Endothelial cell (in vitro differentiated cells): ENCODE measurements at places on chromosomes 16 and 17.

DNA sequence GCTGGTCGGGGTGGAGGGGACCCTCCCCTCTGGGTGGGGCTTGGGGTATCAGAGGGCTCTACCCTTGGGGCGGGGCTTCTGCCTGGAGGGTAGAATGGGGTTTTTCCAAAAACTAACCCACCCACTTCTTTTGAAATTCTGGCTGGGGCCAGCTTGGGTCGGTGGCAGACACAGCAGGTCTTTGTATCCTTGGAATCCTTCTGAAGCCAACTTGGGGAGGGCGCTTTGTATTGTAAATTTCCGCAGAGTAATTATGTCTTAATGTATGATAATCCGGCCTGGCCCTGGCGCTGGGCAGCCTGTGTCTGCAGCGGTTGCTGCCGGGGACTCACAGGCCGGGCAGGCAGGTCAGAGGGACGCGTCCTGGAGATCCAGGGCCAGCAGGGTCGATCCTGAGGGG lies 33.9 kb upstream of the GSE1 start:
- DNase-seq = no peak

DNA sequence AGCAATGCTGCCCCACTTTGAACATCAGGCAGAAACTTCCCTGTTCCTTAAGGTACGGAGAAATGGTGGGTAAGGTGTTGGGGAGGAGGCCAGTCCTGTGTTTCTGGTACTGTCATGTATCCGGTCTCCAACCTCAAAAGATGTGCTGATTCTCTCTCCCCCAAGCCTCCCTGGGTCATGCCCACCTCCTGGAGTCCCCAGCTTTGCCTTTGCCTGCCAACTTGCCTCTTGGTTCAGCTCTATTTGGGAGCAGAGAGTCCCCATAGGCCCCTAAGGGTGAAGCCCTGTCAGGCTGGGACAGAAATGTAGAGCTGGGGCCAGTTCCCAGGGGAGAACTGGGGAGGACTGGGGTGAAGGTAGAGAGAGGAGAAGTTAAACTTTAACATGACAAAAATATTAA lies 1.6 kb upstream of the TBX21 start:
- DNase-seq = no peak

DNA sequence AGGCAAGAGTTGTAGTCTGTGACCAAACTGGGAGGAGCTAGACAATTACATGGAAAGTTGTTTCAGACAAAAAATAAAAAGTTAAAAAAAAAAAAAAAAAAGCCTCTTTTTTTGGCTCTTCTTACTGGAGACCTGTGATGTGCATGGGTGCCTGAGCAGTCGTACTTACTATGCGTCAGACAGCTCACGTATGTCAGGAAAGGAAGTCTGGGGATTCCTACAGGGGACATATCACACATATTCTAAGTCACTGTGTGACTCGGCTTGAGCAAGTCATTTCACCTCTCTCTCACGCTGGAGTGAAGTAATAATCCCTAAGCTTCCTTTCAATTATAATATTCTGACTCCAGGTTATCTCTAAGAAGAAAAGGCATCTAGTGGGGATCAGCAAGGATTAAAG lies 6.0 kb downstream of the SLFN14 start:
- DNase-seq = no peak

GRCh38 chr17:80858301-80859001 lies 133.2 kb upstream of the CHMP6 start:
- no peak for DNase-seq

GRCh38 chr17:28145348-28145747 lies 102.9 kb downstream of the NLK start:
- DNase-seq = no peak

GRCh38 chr17:75228305-75228704 lies 22.8 kb downstream of the NUP85 start:
- no peak for DNase-seq

- no peak for DNase-seq
Observed at GRCh38 chr16:70418274-70418992, 20.5 kb downstream of the ST3GAL2 start.

GRCh38 chr16:79562166-79562823 lies 38.2 kb downstream of the MAF start:
- no peak for DNase-seq

DNA sequence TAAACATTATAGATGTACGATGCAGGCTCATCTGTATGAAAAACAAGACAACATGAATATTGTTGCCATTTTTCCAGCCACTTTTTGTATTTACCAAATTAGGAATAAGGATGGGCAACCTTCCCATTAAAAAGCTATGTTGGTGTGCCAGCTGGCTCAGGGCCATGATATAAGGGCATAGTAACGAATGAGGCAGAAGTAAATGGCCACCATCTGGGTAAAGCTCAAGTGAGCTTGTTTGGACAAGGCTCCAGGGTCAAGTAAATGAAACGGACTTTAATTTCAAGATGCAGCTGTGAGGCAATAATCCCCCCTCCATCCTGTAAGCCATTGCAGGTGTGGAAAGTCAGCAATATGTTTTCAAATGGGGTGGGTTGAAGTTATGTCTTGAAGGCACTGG lies 930.9 kb upstream of the CDH8 start:
- DNase-seq = no peak

- DNase-seq = no peak
Observed at GRCh38 chr16:56614549-56614991, 6.2 kb downstream of the MT2A start.

DNA sequence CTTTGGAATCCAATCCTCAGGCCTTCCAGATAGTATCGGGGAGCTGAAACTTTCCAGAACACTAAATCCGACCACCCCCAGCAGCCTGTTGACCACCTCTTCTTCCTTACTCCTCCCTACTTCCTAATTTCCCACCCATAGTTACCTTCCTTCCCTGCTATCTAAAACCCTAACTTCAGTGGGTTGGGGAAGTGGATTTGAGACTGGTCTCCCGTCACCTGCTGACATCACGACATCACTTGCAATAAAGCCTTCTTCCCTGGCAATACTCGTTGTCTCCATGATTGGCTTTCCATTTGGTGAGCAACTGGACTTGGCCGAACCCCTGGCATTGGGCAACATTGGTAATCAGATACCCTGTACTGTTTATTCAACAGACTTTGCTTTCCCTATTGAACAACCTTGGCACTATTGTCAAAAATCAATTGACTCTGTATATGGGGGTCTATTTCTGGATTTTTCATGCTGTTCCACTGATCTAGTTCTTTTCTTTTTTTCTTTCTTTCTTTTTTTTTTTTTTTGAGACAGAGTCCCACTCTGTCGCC lies 11.8 kb upstream of the FOXK2 start:
- no peak for DNase-seq

- no peak for DNase-seq
Observed at GRCh38 chr17:45756266-45756991, 27.7 kb upstream of the CRHR1 start.

DNA sequence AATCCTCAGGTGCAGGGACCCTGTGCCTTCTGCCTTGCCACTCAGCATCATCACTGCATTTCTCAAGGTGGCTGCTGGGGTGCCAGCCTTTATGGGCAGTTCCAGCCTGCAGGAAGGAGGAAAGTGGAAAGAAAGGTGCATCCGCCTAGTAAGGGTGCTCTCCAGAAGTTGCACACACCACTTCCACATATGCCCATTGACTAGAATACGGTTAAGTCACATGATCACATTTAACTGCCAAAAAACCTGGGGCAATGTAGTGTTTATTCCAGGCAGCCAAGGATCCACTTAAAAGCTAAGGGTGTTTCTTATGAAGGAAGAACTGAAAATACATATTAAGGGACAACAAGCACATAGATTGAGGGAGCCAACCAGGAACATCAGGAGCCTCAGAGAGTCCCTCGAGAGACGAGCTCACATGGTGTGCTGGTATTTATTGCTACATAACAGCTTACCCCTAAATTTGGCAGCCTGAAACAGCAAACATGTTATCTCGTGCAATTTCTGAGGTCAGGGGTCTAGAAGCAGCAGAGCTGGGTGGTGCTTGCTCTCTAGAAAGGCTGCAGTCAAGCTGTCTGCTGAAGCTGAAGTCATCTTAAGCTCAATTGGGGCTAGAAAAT lies 52.0 kb upstream of the MMP2 start:
- DNase-seq = no peak

DNA sequence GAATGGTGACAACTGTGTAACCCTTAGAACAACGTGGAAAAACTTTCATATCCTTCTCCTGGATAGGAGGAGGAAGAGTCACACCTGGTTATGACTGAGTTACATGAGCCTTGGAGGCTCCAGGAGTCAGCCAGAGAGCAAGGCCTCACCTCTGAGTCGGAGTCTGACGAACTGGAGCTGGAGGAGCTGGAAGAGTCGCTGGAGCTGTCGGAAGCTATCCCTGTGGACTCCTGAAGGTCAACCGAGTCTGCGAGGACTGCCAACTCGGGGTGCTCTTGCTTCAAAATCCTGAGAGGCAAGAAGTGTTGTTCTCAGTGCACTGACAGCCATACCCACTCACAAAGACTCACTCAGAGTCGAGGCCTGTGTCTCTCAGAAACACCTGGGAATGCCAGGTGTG lies 6.2 kb downstream of the JMJD6 start:
- no peak for DNase-seq

DNA sequence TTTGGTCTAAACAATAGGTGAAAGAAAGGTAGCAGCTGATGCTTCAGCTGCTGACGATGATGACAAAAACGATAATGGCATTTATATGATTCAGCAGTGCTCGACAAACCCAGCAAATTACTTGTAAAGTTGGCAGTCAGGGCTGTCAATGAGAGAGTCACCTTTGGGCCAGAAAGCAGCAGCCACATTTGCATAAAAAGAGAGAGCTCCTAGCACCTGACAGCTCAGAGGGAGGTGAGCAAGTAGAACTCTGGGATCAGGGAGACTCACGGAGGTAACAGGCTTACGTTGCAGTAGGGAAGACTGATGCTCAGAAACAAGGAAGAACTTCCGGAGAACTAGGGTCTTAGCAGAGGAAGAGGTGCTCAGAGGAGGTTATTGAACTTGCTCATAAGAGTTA lies 291.9 kb upstream of the ZFHX3 start:
- no peak for DNase-seq

DNA sequence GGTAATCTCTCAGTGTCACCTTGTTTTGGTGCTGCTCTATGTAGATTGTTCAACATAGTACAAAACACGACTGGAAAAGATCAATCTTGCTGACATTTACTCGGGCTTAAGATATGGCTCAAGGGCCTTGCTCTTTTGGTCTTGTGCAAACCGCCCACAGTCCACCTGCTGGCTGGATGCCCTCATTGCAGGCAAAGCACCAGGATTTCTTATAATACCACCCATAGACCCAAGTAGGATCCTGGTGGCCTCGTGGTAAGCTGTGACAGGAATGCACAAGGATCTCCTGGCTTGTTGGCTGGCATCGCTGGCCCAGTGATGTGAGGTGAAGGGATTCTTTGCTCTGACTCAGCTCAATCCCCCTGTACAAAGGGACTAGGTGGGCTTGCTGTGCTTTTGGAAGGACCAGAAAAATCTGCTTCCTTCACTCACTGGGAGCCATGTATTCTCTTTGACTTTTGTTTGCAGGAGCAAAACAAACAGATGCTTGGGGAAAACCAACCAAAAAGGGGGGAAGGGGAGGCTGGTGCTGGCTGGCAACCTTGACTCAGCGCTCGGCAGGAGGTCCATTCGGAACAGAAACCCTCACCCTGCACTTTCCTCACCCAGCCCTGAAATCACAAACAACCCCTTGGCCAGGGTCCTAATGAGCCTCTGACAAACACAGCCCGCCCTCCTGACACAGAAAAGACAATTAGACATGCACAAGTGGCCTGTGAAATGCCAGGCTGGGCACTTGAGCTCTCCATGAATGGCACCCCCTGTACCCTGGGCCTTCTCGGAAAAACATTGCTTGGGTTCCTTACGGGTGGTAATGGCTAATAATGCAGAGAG lies 36.6 kb upstream of the MED9 start:
- peak; percentile 68 for DNase-seq

- no peak for DNase-seq
Observed at GRCh38 chr17:62824290-62825131, 16.4 kb upstream of the MARCHF10 start.

GRCh38 chr17:42844761-42845555 lies 578 bp downstream of the AOC2 start:
- DNase-seq = no peak

GRCh38 chr16:49341706-49342105 lies 31.9 kb upstream of the C16orf78 start:
- no peak for DNase-seq

DNA sequence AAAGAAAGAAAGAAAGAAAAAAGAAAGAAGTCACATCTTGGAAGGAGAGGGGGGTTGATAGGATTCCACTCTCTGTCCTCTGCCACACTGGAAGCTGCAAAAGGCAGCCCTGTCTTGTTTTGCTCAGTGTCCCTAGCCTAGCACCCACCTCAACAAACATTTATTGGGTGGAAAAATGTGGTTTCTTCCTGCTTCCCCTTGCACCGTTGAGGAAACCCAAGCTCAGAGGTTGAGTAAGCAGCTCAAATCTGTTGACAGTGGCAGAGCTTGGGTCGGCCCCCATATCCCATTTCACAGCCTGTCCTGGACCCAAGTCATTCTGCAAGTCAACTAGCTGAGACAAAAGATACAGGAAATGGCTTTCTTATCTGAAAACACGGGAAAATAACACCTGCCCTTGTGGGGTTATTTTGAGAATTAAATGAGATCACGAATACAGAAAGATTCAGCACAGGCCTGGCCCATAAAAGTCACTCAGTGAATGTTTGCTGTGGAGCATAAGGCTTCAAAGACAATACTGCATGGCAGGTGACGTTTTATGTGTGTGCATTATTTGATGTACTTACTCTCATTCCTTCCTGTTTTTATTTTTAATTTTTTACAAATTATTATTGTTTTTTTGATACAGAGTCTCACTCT lies 63.6 kb downstream of the SCNN1B start:
- peak; percentile 10 for DNase-seq

DNA sequence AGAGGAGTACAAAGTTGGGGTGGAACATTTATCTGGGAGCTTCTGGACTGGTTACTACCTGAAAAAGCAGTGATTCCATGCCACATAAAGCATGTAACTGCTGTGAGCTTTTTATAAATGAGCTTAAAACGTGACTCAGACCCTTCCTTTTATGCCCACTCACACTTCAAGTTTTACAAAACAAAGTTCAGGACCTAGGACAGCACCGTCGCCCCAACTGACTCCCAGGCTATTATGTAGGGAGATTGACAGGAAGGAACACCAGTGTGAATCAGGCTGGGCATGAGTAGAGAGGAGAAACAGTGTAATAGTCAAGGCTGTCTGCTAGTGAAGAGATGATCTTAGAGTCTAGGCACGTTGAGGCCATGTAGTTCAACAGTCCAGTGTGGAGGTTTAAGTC lies 91.6 kb upstream of the DNAH9 start:
- DNase-seq = no peak

- no peak for DNase-seq
Observed at GRCh38 chr17:78272914-78273258, 41.5 kb downstream of the TMEM235 start.

GRCh38 chr17:77446940-77447634 lies 306.3 kb downstream of the SEC14L1 start:
- no peak for DNase-seq

DNA sequence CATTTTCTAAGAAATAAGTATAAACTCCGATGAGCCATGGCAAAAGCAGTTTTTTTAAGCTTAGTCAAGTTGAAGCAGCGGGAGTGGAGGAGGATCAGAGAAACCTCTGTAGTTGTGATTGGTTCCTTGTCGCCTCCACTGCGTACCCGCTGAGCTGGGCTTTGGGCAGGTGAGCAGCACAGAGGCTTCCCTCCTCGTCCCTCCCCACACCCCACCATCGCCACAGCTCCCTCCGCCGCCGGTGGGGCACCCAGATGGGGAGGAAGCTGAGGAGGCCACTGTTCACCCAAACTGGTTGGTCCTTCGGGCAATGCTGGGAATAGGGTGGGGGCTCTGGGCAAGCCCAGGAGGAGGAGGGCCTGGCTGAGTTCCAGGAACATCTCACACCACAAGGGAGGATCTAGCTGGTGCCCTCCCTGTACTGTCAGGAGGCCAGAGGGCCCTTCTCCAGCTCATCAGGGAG lies 5.2 kb upstream of the MRPL38 start:
- no peak for DNase-seq
